ENCODE measurements at places on chromosomes 1 and 21.

DNA sequence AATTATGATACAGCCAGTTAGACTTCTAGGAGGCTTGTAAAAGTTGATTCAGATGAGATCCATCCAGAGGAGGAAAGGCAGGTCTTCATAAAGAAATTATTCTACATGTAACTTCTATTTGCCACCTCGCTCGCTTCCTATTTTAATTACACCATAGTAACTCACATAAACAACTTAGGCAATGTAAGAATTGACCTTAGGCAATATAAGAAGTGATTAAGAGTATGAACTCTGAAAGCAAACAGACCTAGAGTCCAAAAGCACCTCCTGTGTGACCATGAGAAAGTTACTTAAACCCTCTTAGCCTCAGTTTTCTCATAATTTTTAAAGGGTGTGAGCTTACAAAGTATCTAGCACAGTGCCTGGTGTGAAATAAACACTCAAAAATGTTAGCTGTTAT lies 192.7 kb upstream of the NFIA start:
- DNase-seq: no peak

DNA sequence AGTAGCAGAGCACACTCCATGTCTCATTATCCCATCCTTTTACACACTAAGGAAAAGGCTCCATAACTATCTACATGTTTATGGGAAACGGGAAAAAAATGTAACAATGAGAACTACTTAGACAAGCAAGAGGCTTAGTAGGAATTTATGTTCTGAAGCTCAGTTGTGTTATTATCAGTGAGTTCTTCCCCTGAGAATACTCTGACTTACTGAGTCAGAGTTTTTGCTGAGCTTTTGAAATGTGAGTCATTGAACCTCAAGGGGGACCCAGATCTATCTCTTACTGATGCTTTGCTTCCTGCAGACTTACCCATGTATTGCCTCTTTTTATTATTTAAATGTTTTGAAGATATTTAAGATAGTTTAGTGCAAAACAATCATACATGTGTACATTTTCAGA lies 20.1 kb downstream of the CFHR5 start:
- peak; percentile 68 for DNase-seq

DNA sequence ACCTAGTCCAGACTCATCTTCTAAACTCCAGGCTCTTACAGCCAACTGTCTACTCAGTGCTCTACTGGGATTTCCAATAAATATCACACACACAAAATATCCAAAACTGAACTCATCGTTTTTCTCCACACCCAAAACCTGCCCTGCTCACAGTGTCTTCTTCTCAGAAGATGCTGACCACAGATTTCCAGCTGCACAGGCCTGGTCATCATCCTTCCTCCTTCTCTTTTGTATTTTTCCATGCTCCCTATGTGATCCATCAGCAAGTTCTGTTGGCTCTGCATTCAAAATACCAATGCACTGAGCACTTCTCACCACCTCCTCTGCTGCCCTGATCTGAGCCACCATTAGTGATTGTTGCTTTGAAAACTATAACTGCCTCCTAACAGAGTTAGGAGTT lies 159.5 kb upstream of the KAZN start:
- no peak for DNase-seq

DNA sequence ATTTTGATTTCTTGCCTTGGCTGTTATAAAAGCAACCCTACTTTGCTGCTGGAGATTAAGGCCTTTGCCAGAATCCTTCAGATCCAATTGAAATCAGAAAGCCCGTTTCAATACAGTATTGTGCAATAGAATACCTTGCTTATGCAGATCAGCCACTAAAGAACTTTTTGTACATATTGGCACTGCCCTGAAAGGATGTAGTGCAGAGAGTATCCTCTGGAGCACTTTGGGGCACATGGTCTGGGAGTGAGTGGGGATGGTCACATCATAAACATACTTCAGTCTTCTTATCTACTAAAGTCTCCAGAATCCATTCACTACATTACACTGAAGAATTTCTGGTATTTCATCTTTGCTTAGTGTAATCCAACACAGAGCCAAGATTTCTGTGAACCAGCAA lies 189.0 kb downstream of the CENPF start:
- DNase-seq: peak; percentile 51
